ENCODE measurements at places on chromosomes 12 and 14. TPM values are rescaled to one million over a fixed set of nuclear protein-coding genes. Genes with fewer than 3 reads are reported as not detected.

ALX1 gene
- total RNA-seq = not detected

ATP6V1D gene
- total RNA-seq = 36.5 TPM

CELA1 gene
- total RNA-seq = not detected

ARMH4 gene
- total RNA-seq = not detected

FGF6 gene
- total RNA-seq = not detected

WNT1 gene
- total RNA-seq = not detected

SLC25A21 gene
- not detected for total RNA-seq

WBP11 gene
- 74.0 TPM for total RNA-seq

HSPB8 gene
- total RNA-seq = not detected

ARL1 gene
- total RNA-seq = 47.1 TPM

SIVA1 gene
- 74.5 TPM for total RNA-seq

USP30 gene
- total RNA-seq = 11.4 TPM

KIF21A gene
- total RNA-seq = 20.3 TPM

ASCL1 gene
- not detected for total RNA-seq

GZMB gene
- total RNA-seq = 1,173 TPM

CLEC6A gene
- total RNA-seq = not detected

NKX2-1 gene
- total RNA-seq = not detected

IKZF4 gene
- total RNA-seq = 11.7 TPM

EML5 gene
- 12.3 TPM for total RNA-seq

FOXN4 gene
- not detected for total RNA-seq

KIF5A gene
- total RNA-seq = 0.29 TPM

PITPNM2 gene
- 2.0 TPM for total RNA-seq

P2RX7 gene
- total RNA-seq = 46.6 TPM

PPFIA2 gene
- total RNA-seq = not detected

C1R gene
- 1.6 TPM for total RNA-seq

CLEC2A gene
- not detected for total RNA-seq

MTHFD1 gene
- total RNA-seq = 297 TPM

SETD3 gene
- total RNA-seq = 96.7 TPM

C12orf50 gene
- total RNA-seq = not detected

ARHGDIB gene
- 412 TPM for total RNA-seq

BATF gene
- total RNA-seq = 220 TPM

LTBP2 gene
- total RNA-seq = 0.55 TPM

B4GALNT1 gene
- total RNA-seq = 3.6 TPM

ACSM4 gene
- total RNA-seq = not detected

KRT6C gene
- not detected for total RNA-seq

SMIM41 gene
- not detected for total RNA-seq

SLC38A2 gene
- total RNA-seq = 192 TPM

MDGA2 gene
- total RNA-seq = not detected

MUCL1 gene
- total RNA-seq = 5.9 TPM

SOAT2 gene
- total RNA-seq = 0.26 TPM

Data from natural killer cell treated with Interleukin-12 subunit alpha and Interleukin-12 subunit beta and Interleukin-15 and Interleukin-18, amount 100 ng/mL, for 72 hours (primary cell).